ENCODE measurements at places on chromosomes 2 and 18.

GRCh38 chr2:24642351-24642750 lies 150.8 kb downstream of the PTRHD1 start:
- DNase-seq: no peak

GRCh38 chr2:191202209-191202721 lies 42.9 kb upstream of the MYO1B start:
- DNase-seq: no peak

GRCh38 chr2:221286406-221286805 lies 285.7 kb downstream of the EPHA4 start:
- no peak for DNase-seq

GRCh38 chr2:176078541-176079284 lies 5.0 kb downstream of the EVX2 start:
- DNase-seq: no peak

GRCh38 chr18:45106331-45106774 lies 425.7 kb downstream of the SETBP1 start:
- DNase-seq: no peak

DNA sequence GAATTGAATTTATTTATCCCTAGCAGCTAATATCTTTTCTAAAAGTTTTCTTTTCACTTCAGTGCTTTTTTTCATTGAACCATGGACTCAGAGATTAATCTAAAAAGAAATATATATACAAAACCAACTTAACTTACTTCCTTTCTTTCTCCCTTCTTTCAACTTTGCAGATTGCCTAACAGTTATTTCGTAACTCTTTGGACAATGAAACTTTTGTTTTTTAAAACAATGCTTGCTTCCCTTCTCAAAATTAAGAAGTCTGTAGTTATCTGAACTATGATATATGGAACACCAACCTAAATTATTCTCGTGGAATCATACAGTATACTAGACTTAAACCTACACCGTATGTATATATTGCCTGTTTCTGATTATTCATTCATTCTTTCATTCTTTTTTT lies 62.9 kb downstream of the MIB1 start:
- DNase-seq: no peak

DNA sequence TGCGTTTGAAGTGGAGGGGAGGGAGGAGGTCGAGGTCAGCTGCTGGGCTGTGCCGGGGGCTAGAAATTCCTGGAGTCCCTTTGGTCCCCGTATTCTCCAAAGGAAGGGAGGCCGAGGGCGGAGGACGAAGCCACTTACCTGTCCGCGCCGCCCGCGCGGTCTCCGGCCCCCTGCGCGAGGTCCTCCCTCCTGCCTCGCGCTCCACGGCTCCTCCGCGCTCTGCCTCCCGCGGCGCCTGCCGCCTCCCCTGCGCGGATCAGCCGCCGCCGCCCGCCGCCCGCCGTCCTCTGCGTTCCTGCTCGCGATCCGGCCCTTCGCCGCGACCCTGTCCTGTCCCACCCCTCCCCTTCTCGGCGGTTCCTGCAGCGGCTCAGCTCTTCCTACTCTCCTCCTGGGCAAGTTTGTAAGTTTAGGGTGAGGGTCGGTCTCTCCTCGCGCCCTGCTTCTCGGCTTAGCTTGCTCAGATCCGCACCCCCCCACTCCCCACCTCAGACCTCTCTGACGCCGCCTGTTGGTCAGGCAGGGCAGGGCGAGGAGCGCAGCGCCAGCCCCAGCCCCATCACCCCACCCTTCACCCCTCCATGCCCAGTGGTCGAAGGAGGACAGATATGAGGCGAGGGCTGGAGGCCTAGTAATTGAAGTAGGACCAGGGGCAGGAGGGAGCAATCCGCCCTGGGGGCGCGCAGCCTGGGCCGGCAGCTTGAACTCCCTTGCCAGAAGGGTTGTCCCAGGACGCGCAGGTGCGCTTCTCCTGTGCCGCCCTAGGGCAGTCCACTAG lies 9.7 kb upstream of the SKOR2 start:
- DNase-seq: no peak
